ENCODE measurements at places on chromosomes 12 and 14.

- no peak for DNase-seq
Measured at GRCh38 chr12:104748790-104749189, 209.3 kb downstream of the SLC41A2 start.

- no peak for DNase-seq
Measured at GRCh38 chr12:109861689-109862314, 18.5 kb downstream of the GLTP start.

GRCh38 chr14:103512701-103513611 lies 9.7 kb downstream of the CKB start:
- DNase-seq, result peak; percentile 52

DNA sequence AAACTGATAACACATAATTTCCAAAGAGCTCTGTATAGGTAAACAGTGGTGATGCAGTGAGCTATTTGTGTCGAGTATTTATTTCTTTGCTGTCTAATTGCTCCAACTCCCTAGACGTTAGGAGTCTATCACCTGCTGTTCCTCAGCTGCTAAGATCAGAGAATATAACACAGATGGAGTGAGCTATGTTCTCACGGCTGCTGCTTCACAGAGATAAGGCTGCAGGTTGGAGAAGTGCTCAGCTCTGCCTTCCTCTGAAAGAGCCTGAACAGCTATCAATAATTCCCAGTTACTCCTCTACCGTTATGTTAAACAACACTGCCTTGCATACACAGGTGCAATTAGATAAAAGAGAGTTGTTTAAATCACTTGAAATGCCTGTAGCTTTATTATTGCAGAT lies 103.2 kb upstream of the MDGA2 start:
- DNase-seq, result peak; percentile 86

DNA sequence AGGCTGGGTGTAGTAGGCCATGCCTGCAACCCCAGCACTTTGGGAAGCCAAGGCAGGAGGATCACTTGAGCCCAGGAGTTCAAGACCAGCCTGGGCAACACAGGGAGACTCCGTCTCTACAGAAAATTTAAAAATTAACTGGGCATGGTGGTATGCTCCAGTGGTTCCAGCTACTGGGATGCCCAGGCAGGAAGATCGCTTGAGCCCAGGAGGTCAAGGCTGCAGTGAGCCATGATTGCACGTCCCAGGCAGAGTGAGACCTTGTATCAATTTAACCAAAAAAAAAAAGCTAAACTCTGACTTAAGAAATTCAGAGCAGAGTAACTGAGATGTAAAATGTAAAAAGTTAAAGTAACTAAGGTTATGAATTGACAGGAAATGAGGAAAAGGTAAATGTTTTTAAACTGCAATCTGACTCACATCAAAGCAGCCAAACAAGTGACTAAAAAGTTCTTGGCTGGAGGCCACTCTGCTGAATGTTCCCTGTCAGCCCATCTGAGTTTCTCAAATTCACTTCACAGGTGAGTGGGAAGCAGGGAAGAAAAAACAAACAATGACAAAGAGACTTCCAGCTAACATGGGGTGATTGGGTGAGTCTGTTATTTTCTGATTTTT lies 21.3 kb downstream of the PRKD1 start:
- no peak for DNase-seq

GRCh38 chr12:2328661-2329060 lies 275.9 kb downstream of the CACNA1C start:
- DNase-seq, result no peak

GRCh38 chr12:12181511-12181910 lies 85.3 kb downstream of the LRP6 start:
- no peak for DNase-seq

DNA sequence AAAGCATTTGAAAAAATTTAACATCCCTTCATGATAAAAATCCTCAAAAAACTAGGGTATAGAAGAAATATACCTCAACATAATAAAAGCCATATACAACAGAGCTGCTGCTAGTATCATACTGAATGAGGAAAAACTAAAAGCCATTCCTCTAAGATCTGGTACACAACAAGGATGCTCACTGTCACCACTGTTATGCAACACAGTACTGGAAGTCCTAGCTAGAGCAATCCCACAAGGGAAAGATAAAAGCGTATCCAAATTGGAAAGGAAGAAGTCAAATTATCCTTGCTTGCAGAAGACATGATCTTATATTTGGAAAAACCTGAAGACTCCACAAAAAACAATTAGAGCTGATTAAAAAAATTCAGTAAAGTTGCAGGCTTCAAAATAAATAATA lies 114.9 kb downstream of the HELB start:
- DNase-seq, result no peak

DNA sequence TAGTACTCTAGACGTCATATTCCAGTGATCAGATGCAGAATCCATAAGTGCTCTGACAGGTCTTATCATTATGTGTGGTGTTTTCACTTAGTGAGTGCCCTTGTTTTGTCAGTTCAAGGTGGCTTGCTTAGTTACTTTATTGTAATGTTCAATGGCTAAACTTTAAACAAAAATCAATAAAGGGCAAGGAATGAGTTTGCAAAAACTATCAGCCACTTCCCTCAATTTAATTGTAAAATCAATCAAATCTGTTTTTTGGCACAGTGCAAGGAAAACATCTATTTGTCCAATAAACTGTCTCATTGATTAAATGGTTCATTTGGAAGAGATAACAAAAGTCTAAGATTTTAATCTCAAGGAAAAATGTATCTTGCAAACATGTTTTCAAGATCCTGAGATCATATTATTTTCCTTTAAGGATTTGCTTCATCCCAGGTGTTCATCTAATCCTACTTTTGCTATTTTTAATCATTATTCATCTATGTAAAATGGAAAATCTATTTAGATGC lies 59.6 kb upstream of the EEA1 start:
- DNase-seq, result no peak

DNA sequence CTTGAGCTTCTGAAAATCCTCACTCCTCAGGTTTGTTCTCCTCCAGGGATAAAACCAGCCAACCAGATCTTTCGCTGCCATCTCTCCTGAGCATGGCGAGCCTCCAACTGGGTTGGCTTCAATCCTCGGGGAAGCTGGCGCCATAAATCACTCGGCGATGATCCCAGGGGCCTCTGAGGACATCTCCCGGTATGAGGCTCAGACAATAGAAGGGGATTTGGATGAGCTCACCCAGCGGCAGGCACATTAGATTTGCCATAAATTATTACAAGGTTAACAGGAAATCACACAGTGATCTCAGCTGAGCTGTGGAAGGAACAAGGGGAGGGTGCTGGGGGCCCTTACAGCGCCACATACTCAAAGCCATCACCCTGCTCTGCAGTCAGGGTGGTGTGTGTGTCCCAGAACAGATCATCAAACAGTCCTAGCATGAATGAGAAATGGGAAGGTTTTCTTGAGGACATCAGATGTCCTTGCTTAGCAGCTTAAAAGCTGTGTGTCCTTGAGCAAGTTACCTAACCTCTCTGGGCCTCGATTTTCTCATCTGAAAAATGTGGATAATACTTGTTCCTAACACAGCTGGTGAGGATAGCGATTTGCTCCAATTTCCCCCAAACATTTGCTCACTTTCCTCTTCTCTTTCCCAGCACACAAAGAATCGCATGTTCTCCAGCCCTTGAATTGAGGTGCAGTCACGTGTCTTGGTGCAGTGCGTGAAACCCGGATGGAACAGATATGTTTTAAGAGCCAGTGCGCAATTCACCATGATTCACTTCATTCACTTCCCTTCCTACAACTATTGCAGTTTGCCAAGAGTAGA lies 142.8 kb downstream of the SCARB1 start:
- peak; percentile 80 for DNase-seq

DNA sequence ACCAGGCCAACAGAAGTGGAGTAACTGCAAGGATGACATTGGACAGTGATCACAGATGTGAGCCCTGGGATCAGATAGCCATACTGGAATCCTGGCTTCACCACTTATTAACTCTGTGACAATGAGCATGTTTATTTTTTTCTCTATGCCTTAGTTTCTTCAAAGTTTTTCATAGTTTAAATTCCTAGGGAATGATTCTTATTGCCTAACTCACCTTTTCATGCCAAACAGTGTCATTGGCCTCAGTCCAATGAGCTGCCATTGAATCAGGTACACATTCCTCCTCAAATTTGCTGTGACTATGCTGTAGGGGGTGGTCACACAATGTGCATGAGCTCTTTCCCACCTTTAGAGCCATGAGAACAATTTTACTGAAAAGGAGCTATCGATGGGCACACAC lies 342.3 kb downstream of the SYT1 start:
- DNase-seq, result no peak

DNA sequence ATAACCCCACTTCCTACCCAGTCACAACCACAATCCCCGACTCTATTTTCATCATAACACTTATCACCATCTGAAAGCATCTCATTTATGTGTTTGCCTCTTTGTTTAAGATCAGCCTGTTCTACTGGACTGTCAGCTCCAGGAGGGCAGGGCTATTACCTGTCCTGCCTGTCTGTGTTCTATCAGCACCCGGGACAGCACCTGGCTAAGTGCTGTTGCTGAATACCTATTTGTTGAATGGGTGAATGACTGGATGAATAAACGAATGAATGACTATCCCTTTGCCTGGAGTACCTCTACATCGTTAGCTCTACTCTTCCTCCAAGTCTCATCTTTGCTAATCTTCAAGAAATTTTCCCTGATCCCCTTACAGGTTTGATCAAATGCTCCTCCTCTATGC lies 69.0 kb downstream of the WSCD2 start:
- no peak for DNase-seq

GRCh38 chr12:112183141-112184021 lies 58.0 kb downstream of the TRAFD1 start:
- no peak for DNase-seq

DNA sequence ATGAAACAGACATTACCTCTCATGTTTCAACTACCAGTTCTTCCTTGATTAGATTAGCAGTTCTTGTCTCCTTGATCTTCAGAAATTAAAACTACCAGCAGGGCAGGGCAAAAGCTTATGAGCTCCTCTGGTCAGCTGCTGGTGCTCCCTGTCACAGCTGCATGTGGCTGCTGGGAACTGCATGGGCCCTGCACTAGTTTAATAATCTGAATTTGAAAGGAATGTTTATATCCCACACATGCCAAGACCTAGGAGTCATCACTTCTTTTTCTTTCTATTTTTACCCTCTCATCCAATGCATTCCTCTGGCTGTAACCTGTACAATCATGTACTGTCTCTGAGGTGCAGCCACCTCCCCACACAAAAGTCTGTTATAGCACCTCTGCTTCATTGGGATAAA lies 73.9 kb downstream of the ARMH4 start:
- DNase-seq, result no peak

DNA sequence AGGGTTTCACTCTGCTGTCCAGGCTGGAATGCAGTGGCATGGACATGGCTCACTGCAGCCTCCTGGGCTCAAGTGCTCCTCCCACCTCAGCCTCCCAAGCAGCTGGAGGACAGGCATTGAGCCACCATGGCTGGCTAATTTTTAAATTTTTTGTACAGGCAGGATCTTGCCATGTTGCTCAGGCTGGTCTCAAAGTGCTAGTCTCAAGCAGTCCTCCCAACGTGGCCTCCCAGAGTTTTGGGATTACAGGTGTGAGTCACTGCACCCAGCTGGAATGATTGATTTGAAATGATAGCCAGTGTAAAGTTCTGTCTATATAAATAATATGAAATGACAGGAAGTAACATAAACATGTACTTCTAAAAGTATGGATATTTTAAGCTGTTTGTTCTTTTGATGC lies 172.7 kb downstream of the FUT8 start:
- DNase-seq, result no peak

GRCh38 chr12:130058926-130059472 lies 103.3 kb upstream of the FZD10 start:
- no peak for DNase-seq

GRCh38 chr14:94893411-94894160 lies 123.7 kb upstream of the GSC start:
- no peak for DNase-seq

DNA sequence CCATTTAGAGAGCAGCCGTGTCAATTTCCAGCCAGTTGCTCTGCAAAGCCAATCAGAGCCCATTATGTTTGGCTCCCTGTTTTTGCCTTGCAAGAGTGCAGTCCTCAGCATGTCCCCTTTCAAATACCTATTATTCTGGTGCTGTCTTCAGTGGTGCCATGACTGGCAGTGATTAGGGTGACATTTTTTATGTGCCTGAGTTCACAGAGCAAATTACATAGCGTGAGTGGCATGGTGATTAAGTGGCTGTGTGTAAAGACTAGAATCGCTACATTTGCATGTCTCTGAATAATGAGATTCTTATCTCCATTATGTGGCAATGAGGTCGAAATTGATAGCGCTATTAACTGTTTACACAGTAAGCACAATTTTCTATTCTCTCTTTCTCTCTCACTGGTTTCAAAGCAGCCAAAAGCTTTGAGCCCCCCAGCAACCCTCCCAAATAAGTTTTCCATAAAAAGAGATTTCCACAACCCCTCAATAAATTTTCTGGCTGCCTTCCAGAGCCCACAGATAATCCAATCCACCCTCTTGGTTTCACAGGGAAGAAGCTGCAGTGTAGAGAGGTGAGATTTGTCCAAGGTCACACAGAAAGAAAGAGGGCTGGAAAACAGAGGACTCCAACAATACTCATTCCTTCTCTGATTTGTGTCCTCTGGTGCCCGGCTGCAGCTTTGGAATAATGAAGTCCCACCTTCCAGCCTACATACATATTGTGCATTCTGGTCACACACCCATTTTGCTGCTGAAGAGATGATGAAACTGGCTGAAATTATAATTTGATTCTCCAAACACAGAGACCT lies 58.8 kb upstream of the NUDT4 start:
- DNase-seq, result peak; percentile 30

- no peak for DNase-seq
Measured at GRCh38 chr12:30959110-30959710, 32.7 kb downstream of the TSPAN11 start.

DNA sequence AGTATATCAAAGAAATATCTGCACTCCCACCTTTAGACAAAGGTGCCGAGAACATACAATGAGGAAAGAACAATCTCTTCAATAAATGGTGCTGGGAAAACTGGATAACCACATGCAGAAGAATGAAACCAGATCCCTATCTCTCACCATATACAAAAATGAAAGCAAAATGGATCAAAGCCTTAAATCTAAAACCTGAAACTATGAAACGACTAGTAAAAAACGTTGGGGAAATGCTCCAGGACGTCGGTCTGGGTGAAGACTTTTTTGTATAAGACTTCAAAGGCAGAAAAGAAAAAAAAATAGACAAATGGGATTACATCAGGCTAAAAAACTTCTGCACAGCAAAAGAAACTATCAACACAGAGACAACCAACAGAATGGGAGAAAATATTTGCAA lies 83.8 kb downstream of the PPM1A start:
- no peak for DNase-seq

DNA sequence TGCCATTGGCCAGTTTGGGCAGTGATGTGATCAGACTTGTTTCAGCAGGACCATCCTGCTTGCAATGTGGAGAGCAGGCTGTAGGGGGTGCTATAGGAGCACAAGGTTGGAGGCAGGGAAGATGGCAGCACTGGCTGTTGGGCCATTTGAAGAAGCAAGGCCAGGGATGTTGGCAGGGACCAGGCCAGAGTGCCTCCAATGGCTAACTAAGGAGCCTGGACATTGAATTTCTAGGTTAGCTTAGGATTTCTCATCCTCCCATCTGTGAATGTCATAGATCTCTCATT lies 23.5 kb downstream of the FGF23 start:
- DNase-seq, result no peak

Measured in NCI-H1436 (cell line).